ENCODE measurements at places on chromosomes 5 and 9. TPM values are rescaled to one million over a fixed set of nuclear protein-coding genes. Genes with fewer than 3 reads are reported as not detected.
A peak's percentile ranks its signal among the peaks of the same experiment; 100 is the strongest.

The IL31RA gene
- total RNA-seq: 0.26 TPM

The HMCN2 gene
- total RNA-seq: 15.9 TPM

DNA sequence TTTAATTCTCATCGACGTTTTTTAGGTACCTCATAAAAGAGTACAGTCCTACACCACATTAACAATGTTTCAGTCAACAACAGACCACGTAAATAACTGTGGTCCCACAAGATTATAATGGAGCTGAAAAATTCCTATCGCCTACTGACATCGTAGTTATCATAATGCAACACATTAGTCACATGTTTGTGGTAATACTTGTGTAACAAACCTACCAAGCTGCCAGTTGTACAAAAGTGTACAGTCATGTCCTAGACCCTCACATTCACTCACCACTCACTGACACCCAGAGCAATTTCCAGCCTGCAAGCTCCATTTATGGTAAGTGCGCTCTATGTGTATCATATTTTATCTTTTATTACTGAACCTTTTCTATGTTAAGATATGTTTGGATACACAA, 16.8 kb downstream of the GNAQ start:
- DNase-seq: no peak

DNA sequence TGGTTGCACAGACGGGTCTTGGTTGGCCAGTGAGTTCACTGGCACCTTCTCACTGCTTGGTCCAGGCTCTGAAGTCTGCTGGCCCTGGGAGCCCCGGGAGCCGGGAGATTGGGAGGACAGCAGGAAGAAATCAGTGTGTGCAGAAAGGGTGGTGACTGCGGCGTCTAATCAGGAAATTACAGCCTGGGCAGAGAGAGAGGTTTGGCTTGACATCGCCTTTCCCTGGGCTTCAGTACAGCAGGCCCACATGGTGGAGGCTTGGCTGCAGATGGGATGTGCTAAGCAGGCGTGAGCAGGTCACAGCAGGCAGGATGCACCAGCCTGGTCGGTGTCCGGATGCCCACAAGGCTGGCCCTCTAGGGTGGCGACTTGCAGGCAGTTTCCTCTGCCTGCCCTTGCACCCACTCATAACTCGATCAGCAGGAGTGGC, 17.2 kb downstream of the PITX1 start:
- no peak for DNase-seq

The AMBP gene
- total RNA-seq: not detected

The RANBP17 gene
- 96.5 TPM for total RNA-seq

The SIT1 gene
- total RNA-seq: 0.48 TPM

DNA sequence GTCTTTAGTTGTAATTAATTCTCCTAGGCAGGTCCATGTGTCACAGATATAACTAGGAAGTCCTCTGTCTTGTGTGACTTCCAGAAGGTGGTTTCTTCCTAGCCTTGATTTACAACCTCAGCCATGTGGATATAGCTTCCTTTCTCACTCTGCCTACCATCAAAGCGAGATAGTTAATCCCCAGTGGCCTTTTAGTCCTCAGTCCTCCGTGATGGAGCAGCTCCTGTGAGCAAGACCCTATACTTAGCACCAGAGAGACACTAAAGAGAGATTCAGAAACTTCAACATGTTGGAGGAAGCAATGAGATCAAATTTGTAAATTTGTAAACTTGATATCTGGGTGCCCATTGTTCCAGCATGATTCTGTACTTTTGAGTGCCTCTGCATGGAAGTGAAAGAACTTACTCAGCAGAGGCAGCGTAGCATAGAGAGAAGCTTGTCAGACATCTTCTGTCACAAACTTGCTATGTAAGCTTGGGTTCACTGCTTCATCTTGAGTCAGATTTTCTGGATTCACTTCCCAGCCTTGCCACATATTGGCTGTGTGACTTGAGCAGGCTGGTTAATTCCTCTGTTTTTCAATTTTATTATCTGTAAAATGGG, 170.2 kb upstream of the NR3C1 start:
- DNase-seq: no peak

The ABO gene
- total RNA-seq: 1.4 TPM

DNA sequence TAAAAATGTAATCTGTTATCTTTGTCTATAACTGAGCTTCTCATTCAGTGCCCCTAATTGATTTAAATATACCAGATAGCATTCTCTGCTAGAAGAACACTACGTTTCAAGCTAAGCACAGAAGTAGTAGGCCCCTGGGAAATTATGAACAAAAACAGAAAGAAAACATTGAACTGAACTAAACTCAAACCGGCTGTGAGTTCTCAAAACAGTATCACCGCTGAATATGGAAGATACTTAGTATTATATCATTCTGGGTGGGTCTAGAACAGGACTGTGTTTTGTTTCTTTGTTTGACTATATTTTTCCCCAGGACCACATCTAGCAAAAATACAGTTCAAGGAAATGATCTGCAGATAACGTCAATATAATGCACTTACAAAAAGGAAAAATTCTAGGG, 95.1 kb upstream of the HMHB1 start:
- DNase-seq: peak; percentile 45
